Small intestine (tissue), 16 donors: ENCODE measurements at places on chromosomes 11 and 22.
A peak's percentile ranks its signal among the peaks of the same experiment; 100 is the strongest.

- H3K27me3 ChIP-seq: no peaks in the 10 kb centered on the region
- H3K36me3 ChIP-seq: no peaks in the 10 kb centered on the region
- H3K4me1 ChIP-seq: peaks cover 8% of the 10 kb centered on the region
These were observed 87.9 kb upstream of the SPON1 start for GRCh38 chr11:13874597-13874996.

- H3K27ac ChIP-seq: no peak overlapping the region
- DNase-seq: no peak
- H3K4me1 ChIP-seq: no peaks in the 10 kb centered on the region
- no peaks in the 10 kb centered on the region for H3K27me3 ChIP-seq
These were observed 100.7 kb upstream of the ANO3 start for GRCh38 chr11:26231252-26231661.

GRCh38 chr11:134360050-134360835 is 28.5 kb downstream of the GLB1L2 start:
- H3K4me1 ChIP-seq: no peaks in the 10 kb centered on the region
- no peak overlapping the region for H3K27ac ChIP-seq
- H3K36me3 ChIP-seq: no peaks in the 10 kb centered on the region
- no peak overlapping the region for H3K4me3 ChIP-seq
- no peaks in the 10 kb centered on the region for H3K27me3 ChIP-seq
- DNase-seq: peak; percentile 80

DNA sequence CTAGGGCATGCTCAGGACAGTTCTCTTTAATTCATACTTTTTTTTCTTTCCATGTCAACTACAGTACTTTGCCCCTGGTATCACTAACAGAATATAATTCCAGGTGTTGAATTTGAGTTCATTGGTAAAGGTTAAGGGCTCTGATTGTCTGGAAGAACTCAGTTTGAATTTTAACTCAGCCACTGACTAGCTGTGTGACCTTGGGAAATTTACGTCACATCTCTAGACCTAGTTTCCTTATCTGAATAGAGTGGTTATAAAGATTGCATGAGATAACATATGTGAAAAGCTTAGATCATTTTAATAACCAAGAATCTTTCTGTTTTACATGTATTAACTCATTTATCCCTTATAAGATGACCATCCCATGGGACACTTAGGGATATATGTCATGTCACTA is 15.8 kb upstream of the ZC3H12C start:
- peak; percentile 77 for DNase-seq
- peaks cover 4% of the 10 kb centered on the region for H3K4me1 ChIP-seq
- no peaks in the 10 kb centered on the region for H3K27me3 ChIP-seq
- no peak overlapping the region for H3K27ac ChIP-seq

DNA sequence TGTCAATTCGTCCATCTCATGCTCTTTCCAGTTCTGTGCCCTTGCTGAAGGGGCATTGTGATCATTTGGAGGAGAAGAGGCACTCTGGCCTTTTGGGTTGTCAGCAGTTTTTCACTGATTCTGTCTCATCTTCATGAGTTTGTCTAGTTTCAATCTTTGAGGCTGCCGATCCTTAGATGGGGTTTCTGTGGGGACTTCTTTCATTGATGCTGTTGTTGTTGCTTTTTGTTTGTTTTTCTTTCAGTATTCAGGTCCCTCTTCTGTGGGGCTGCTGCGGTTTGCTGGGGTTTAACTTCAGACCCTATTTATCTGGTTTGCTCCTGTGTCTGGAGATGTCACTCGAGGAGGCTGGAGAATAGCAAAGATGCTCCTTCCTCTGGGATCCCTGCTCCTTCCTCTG is 224.3 kb downstream of the JRKL start:
- DNase-seq: no peak
- H3K4me3 ChIP-seq: no peak overlapping the region
- no peak overlapping the region for H3K27ac ChIP-seq
- no peaks in the 10 kb centered on the region for H3K36me3 ChIP-seq
- no peaks in the 10 kb centered on the region for H3K4me1 ChIP-seq
- no peaks in the 10 kb centered on the region for H3K27me3 ChIP-seq

GRCh38 chr11:44309478-44310205 is at the start of gene ALX4:
TSS of gene ALX4 (minus strand) at chr11:44310139. CDS start at chr11:44310062, 77 bp downstream.
- no peak for DNase-seq
- H3K27me3 ChIP-seq: peaks cover 99% of the 10 kb centered on the region
- H3K27ac ChIP-seq: no peak within 1 kb of the TSS
- H3K4me1 ChIP-seq: no peaks in the 10 kb centered on the region
- H3K36me3 ChIP-seq: no peaks in the 10 kb centered on the region
